ENCODE measurements at places on chromosomes 1 and 21.

DNA sequence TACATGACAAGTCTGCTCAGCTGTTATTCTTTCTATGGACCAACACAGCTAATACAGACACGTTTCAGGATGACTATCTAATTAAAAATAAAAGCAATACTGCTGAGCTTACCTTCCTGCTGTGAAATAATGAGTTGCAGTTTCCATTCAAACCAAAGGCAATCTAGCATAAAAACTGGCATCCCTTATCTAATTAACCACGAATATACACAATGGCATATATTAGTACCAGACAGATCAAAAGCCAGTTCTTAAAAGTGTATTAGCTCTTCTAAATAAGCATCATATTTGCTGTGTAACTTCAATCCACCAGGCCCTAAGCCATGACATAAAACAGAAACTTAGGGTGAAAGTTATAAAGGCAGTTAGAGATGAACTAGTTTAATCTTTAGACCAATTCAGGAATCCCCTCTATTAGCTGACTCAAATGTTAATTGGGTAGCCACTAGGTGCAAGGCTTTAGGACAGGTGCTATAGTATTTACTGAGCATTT is 20.6 kb downstream of the TESK2 start:
- no peak for DNase-seq

- DNase-seq, result peak; percentile 26
Observed at GRCh38 chr1:46244656-46245371, 2.7 kb upstream of the RAD54L start.

DNA sequence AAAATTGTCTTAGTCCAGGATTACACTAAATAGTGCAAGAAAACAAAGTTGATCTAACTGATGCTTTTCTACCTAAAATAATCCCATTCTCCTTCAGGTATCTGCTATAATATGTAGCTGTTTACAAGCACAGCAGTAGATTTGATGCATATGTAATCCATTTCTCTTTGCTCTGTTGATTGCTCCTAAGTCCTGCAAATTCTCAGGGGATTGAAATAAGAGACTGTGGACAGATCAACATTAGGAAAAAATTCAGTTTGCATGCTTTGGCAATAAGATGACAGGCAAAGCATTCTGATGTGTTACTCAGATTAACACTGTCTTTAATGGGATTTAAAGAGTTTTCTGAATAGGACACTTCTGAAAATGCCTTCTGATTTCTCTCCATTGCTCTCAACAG is 34.7 kb downstream of the RNF11 start:
- DNase-seq, result peak; percentile 22

GRCh38 chr1:169478094-169478672 is 7.6 kb downstream of the SLC19A2 start:
- no peak for DNase-seq

DNA sequence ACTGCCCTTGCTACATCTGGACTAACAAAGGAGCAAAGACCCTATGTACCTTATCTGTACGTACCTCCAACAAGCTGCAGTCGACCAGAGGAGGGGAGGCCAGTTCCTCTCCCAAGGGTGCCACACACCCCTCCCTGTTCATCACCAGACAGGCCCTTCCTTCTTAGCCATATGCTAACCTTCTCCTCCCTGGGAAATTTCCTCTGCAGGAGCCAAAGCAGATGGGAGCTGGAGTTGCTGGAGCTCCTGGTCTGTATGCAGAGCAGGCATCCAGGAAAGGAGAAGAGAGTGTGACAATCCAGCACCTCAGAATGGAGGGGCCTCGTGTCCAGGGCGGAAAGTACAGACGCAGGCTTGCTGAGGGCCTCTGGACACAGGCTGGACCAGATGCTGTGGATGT is 48.5 kb downstream of the C8B start:
- peak; percentile 40 for DNase-seq

- DNase-seq, result no peak
Observed at GRCh38 chr1:116680752-116681151, 13.2 kb upstream of the IGSF3 start.

DNA sequence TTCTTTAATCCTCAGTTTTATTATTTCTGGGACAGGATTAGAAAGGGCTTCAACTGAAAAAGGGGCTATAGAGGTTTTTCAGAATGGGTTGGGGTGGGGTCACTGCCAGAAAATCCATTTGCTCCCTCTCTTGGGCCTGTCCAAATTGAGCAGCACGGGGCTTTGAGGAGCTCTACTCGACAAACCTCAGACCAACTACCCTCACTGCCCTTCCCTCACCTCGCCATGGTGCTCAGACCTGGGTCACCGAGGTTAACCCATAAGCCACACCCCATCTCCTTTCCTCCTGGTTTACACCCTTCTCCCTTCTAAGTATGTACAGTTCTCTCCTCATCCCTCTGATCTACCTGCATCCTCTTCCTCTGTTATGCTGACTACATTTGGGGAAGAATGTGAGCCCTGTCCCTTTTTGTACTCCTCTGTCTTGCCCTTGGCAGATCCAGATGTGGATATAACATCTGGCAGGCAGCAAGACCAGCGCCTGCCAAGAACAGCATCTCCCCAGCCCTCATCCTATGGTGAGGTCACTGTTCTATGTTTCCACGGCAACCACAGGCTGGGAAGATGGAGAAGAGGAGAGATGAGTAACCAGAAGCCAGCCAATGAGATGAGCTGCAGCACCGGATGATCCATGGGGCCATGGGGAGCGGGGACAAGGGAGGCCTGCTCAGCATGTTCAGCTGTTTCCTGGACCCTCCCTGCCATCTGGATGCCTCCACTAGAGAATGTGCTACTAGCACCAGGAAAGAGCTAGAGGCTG is 3.7 kb upstream of the FABP3 start:
- DNase-seq, result peak; percentile 99

- DNase-seq, result peak; percentile 65
Observed at GRCh38 chr1:8571200-8571984, 246.0 kb downstream of the RERE start.

GRCh38 chr1:165666152-165666825 is 32.1 kb downstream of the ALDH9A1 start:
- DNase-seq, result no peak

DNA sequence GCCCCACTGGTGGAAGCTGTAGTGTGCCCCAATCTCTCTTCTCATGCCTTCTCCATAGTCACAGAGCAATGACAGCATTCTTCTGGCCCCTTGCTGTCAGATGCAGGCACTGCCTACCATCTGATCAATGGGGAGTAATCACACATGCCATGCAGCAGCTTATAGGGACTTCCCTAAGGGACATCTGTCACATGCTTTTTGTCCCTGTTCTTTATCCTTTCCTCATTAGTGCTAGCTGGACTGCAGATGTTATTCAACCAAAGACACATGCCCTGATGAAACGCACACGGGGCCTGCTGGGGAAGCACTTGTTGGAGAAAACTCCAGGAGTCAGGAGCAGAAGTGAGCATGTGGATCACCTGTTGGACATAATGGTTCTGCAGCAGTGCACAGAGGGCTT is 108.7 kb downstream of the KCNJ15 start:
- no peak for DNase-seq

Data from muscle of leg (tissue), 16 donors.